ENCODE measurements at places on chromosomes 5 and 9. TPM values are rescaled to one million over a fixed set of nuclear protein-coding genes. Genes with fewer than 3 reads are reported as not detected.

Gene BTNL3
- total RNA-seq = not detected

Gene SLC6A3
- not detected for total RNA-seq

Gene AGGF1
- 25.5 TPM for total RNA-seq

Gene GPSM1
- 7.3 TPM for total RNA-seq

Gene SHISAL2B
- total RNA-seq = not detected

Gene RELL2
- 25.3 TPM for total RNA-seq

Gene PCDHA2
- not detected for total RNA-seq

Gene PCDHB8
- not detected for total RNA-seq

Gene OTP
- not detected for total RNA-seq

Gene TNFSF15
- total RNA-seq = 2.1 TPM

Gene PCDHGB2
- total RNA-seq = 0.12 TPM

Gene CYFIP2
- total RNA-seq = 612 TPM

Gene PCDHB6
- total RNA-seq = not detected

Gene PCDH12
- 0.78 TPM for total RNA-seq

Gene IFNB1
- not detected for total RNA-seq

Gene CDC42SE2
- total RNA-seq = 166 TPM

Gene TAF1L
- total RNA-seq = 0.03 TPM

Gene PCDHGC4
- total RNA-seq = not detected

Gene IL4
- total RNA-seq = 0.55 TPM

Gene NEUROG1
- not detected for total RNA-seq

Gene MXD3
- total RNA-seq = 72.1 TPM

Gene SCGB3A2
- not detected for total RNA-seq

Gene ADRB2
- total RNA-seq = 0.87 TPM

Gene MARCOL
- total RNA-seq = not detected

Gene GRXCR2
- not detected for total RNA-seq

Gene IL33
- not detected for total RNA-seq

Gene CYLC2
- not detected for total RNA-seq

Gene TCERG1
- total RNA-seq = 80.3 TPM

Gene COL5A1
- 0.18 TPM for total RNA-seq

Gene ELAVL2
- total RNA-seq = not detected

Gene CDKN2A
- total RNA-seq = 34.2 TPM

Gene SLC45A2
- total RNA-seq = not detected

Gene DDX31
- 14.2 TPM for total RNA-seq

Gene CTSV
- 0.67 TPM for total RNA-seq

Gene LECT2
- total RNA-seq = not detected

Gene SNX30
- total RNA-seq = 13.9 TPM

Gene SOX30
- total RNA-seq = 0.12 TPM

Gene BAAT
- total RNA-seq = not detected

Gene PCDHGB3
- total RNA-seq = 0.10 TPM
